ENCODE measurements at places on chromosomes 4 and X.

DNA sequence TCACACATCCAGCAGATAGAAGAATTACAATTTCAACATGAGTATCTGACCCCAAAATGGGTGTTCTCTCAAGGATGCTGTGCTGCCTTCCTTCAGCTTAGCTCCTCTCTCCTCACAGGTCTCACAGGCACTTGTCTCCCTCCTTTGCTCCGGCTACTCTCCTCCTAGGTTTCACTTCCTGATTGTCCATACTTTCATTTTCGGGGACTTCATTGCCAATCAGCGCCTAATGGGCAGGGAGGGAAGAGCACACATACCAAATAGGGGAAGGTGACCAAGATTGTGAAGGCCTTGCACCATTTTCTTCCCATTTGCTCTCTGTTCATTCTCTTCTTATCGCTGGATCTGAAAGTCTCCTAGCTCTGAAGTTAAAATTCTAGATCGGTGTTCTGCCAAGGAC, 125.4 kb upstream of the EOLA2 start:
- no peak for DNase-seq

GRCh38 chrX:15838017-15838416, 16.6 kb downstream of the AP1S2 start:
- DNase-seq = no peak

DNA sequence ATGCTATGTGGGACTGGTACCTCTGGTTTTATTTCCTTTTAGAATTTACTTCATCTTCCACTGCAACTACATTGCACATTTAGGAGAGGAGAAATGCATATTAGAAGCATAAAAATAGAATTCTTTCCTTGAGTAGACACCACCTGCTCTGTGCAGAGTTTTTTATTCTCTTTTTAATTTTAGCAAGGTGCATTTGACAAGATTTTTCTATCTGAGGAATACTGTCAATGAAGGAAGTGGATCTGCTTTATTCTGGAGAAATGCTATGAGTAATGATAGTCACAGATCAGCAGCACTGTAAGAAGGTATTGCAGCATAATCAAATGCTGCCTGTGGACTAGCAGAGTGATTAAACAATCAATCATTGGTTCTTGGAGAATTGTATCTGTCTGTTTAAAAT, 1038.3 kb downstream of the RAPGEF2 start:
- DNase-seq = no peak

DNA sequence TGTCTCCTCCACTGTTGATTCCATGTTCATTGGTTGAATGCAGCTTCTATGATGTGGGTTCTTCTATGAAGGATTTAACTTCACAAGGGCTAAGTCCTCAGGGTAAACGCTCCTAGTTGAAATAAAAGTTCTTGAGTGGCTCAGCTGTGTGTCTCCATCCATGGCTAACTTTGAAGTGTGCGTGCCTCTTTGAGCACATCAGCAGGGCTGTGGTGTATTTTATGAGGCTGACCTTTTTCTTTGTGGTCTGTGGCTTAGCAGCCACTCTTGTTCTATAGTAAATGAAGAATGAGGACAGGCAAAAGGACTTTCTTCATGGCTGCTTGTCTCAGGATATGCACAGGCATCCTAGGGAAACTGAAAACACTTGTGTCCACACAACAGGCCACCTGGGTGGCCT, 88.5 kb downstream of the KIT start:
- DNase-seq = no peak

DNA sequence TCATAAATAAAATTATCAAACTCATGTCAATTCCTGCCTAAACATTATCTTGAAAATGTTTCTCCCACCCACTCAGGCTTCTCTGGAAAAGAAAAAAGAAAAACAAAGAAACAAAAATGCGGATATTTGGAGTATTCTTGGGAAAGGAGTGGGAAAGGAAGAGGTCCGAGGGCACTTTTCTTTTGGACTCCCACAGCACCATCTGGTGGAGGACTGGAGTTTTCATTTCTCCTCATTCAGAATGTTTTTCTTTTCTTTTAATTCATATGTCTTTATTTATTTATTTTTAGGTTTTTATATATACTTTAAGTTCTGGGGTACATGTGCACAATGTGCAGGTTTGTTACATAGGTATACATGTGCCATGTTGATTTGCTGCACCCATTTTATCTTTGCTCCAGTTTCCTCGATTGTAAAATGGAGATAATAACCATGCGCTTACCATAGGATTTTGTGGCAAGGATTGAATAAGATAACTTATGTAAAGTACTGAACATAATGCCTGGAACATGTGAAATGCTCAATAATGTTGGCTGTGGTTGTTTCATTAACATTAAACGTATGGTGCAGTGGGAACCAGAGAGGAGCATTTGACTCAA, 8.0 kb upstream of the KCNE5 start:
- no peak for DNase-seq

DNA sequence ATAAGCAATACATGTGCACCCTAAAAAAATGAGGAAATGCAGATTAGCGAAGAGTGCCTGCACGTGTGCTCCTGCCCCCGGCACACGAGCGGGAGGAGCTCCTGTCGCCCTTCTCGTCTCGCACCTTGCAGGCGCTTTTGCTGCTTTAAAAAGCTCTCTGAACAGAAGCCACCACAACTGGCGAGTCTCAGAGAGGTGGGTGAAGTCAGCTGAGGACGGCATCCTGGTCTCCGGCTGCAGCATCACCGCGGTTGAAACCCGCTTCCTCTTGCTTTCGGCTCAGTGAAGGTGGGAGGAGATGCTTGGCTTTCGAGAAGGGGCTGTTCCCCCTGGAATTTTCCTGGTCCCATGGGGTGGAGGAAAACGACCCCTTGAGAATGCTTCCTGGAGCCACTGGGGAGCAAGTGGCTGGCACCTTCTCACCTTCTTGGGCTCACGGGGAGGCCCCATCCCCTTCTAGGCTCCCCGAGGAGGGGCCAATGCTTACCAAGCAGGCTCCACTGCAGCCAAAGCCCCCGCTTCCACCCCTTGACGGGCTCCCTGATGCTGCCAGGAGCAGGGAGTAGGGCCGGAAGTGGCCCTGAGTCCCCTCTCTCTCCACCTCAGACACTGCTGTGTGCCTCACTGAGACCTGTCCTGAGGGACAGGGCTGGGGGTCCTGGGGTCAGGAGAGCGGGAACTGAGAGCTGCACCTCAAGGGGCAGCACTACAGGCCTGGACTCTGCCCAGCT, 29.2 kb upstream of the MXD4 start:
- DNase-seq = peak; percentile 47

GRCh38 chr4:111775556-111776297, 369.5 kb upstream of the FAM241A start:
- no peak for DNase-seq

DNA sequence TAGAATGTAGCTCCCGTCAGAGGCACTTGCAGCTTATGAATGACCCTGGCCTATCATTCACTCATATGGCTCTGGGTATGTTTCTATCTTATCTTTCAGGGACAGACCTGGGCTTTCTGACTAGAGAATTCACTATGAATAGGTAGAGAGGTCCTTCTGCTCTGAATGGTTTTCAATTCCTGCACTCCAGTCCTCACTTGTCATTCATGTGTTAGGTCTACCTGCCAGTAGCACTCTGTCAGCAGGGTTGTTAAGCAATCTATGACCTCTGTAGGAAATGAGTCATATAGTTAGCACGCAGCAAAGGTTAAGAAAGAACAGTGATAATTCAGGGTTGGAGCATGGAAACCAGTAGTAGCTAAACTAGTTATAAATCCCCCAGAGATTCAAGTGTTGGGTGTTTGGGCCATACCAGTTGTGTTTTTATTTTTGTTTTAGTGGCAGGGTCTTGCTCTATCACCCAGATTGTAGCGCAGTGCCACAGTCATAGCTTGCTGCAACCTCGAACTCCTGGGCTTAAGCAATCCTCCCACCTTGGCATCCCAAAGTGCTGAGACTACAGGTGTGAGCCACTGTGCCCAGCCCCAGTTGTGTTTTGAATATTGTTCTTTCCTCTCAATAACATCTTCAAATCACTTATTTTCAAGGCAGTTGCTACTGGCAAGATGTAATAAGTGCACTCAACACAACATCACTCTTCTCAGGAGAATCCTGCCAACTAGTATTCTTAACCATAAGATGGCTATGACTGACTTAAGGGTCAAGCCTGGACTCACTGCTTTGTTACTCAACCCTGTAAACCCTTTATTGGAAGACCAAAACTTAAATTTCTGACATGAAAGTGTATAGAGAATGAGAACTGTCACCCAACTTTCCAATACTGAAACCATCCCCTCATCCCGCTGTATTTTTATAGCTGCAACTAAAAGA, 25.1 kb downstream of the ARL13A start:
- no peak for DNase-seq

- DNase-seq = no peak
Observed at GRCh38 chr4:19309378-19309777, 942.3 kb upstream of the SLIT2 start.

GRCh38 chrX:154436983-154437752, at the start of gene GDI1:
TSS of gene GDI1 (plus strand) at chrX:154437154. CDS start at chrX:154437255, 101 bp downstream.
- no peak for DNase-seq

- no peak for DNase-seq
Observed at GRCh38 chr4:6121276-6121850, 79.0 kb downstream of the JAKMIP1 start.

GRCh38 chr4:145293658-145294057, 113.3 kb upstream of the OTUD4 start:
- no peak for DNase-seq

- DNase-seq = no peak
Observed at GRCh38 chrX:13208281-13208935, 111.4 kb downstream of the ATXN3L start.

- no peak for DNase-seq
Observed at GRCh38 chr4:172750910-172751309, 417.7 kb upstream of the GALNT7 start.

DNA sequence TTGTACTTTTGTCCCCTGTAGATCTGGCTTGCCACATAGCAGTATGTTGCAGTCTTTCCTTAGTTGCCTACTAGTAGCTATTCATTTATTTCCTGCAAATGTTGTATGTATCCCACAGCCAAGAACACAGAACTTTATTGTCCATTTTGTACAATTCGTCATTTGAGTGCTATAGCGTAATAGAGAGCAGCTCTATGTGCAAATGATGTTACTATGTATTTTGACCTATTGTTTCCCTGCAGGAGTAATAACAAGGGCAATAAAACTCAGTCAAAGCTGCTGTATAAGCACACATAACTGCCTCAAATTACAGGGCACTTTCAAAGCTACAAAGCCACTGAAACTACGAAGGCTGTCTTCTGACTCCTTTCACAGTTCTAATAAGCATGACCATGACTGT, 48.1 kb downstream of the NRK start:
- DNase-seq = no peak

DNA sequence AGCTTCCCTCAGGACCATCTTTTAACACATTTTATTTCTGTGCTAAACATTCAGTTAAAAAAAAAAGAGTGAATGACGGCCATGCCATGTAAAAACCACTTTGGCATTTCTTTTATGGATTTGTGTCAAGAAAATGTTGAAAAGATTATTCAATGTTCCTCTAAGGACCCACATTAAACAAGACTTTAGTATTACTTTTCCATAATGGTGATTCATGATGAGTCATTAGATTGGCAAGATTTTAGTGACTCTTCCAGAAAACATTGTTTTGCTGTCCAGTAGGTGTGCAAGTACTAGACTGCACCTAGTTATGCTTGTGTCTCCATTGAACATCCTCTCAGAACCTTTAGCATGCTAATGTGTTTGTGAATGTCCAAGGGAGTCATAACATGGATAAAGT, 748.6 kb downstream of the STPG2 start:
- no peak for DNase-seq

- DNase-seq = no peak
Observed at GRCh38 chr4:152083338-152083737, 322.5 kb upstream of the GATB start.

DNA sequence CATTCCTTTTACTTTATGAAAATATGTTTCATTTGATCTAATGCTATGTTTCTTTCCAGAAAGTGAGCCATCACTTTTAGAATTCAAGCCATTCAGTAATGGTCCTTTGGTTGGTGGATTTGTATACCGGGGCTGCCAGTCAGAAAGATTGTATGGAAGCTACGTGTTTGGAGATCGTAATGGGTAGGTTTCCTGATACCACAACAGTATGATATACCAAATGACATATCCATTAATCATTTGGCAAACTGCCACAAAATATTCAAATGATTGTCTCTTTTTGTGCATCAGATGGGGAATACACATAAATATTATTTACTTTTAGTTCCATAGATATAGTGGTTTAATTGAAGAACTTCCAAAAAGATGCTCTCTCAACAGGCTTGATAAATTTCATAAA, 68.2 kb downstream of the HHIP start:
- DNase-seq = no peak

GRCh38 chr4:22780317-22780716, 87.6 kb downstream of the GBA3 start:
- DNase-seq = no peak

Data from ureter (tissue), 1 donor.